LoVo (cell line): ENCODE measurements at places on chromosomes 13 and 19.

DNA sequence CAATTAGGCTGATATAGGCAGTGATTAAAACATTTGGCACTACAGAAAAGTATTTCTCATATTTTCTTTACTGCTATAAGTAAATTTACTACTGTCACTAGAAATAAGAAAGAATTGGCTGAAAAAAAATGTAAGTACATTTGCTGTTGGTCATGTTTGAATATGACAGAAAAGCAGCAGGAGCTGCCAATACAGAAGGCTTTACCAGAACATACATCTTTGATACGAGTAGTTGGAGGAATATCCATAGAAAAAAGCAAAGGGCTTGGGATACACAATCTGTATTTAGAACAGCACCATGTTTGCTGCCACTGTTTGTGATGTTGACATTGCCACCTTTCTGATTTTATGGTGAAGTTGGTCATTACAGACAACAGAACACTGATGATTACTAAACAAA, 21.6 kb downstream of the PCDH9 start:
- no peak for DNase-seq

DNA sequence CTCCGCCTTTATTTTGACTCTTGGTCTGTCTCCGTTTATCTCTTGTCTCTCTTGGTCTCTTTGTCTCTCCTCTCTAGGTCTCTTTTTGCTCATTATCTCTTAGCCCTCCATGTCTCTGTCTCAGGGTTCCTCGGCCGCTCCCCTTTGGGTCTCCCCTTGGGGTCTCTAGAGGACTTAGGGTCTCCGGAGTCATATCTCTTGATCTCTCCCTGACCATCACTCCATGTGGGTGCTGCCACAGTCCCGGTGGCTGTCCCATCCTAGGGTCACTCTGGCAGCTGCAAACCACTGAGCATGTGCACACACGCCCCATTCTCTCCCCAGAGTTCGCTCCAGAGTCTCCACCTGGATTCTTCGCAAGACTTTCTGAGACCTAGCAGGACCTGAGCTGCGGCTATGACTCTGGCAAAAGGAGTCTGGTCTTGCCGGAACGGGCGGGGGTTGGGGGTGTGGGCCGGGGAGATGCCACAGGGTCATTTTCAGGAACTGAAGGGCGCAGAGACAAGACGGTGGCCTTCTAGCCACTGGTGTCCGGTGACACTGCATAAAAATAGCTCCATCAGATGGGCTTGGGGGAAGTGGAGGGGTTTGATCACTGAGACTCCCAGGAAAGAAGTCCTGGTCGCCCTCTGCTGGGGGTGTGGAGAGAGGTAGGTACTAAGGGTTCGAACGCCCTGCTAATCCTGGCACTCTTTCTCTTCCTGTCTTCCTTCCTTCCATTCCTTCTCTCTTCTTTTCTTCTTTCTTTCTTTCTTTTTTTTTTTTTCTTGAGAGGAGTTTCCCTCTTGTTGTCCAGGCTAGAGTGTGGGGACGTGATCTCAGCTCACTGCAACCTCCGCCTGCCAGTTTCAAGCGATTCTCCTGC, 1.2 kb upstream of the KCNA7 start:
- no peak for DNase-seq

DNA sequence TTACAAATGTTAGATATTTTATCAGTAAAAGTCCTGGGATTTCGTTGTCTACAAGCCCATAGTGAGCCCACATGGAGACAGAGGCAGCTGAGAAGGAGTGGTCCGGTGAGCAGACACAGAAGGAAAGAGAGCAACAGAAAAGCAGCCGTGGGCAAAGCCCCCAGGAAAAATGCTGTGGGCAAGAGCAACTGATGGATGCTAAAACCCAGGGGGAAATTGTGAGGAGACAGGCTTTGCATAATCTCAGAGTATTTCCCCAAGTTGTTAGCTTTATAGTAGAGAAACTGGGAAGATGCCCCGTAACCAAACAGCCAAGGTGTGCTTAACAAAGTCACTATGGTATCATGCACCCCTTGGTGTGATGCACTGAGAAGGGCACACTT, 35.1 kb downstream of the GJA3 start:
- no peak for DNase-seq

GRCh38 chr19:37654629-37655300, 500 bp downstream of the ZFP30 start:
- DNase-seq: no peak

DNA sequence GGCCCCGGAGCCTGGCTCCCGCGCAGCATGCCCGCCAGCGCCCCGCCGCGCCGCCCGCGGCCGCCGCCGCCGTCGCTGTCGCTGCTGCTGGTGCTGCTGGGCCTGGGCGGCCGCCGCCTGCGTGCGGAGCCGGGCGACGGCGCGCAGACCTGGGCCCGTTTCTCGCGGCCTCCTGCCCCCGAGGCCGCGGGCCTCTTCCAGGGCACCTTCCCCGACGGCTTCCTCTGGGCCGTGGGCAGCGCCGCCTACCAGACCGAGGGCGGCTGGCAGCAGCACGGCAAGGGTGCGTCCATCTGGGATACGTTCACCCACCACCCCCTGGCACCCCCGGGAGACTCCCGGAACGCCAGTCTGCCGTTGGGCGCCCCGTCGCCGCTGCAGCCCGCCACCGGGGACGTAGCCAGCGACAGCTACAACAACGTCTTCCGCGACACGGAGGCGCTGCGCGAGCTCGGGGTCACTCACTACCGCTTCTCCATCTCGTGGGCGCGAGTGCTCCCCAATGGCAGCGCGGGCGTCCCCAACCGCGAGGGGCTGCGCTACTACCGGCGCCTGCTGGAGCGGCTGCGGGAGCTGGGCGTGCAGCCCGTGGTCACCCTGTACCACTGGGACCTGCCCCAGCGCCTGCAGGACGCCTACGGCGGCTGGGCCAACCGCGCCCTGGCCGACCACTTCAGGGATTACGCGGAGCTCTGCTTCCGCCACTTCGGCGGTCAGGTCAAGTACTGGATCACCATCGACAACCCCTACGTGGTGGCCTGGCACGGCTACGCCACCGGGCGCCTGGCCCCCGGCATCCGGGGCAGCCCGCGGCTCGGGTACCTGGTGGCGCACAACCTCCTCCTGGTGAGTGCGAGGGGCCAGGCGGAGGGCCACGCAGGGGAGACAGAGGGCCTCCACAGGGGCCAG, at the start of gene KL:
Gene KL, plus strand, starts transcription at position 10 of the 909 bp plus-strand sequence. Its CDS starts 18 bp downstream, at position 28.
- DNase-seq: no peak

DNA sequence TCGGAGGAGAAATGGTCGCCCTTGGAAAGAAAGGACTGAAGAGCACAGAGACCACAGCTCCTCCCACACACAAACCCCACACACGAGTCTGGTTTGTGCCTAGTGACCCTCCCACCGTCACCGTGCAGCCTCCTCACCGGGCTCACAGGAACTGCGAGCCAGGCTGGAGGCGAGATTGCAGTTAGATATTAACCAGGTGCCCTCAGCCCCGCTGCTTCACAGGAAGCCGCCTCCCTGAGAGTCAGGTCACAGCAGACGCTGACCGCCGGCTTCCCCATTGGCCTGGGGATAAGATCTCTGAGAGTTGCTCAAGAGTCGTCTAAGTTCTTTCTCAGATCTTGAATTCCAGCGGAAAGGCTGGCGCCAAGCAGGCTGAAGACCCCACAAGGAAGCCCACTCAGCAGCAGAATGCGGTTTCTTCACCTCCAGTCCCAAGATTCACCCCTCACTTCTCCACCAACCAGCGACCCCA, 870 bp downstream of the ZNF44 start:
- peak; percentile 86 for DNase-seq

- peak; percentile 81 for DNase-seq
Observed at GRCh38 chr13:31538067-31539042, 201.0 kb upstream of the RXFP2 start.

DNA sequence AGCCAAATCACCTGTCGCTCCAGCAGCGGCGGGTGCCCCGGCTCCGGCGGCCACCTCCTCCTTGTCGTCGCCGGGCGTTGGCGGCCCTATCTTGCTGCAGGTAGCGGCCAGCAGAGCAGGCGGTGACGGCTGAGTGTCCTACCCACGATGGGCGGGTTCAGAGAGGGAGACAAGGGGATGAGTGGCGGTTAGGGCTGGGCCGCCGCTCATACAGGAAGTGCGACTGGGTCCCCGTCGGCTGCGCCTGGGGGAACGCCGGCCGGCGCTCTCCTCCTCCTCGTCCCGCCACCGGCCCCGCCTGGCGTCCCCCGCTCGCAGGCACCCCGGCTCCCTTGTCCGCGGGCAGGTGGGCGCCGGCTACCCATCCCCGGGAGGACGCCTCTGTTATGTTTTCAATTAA, 1692.0 kb downstream of the SLITRK5 start:
- no peak for DNase-seq

DNA sequence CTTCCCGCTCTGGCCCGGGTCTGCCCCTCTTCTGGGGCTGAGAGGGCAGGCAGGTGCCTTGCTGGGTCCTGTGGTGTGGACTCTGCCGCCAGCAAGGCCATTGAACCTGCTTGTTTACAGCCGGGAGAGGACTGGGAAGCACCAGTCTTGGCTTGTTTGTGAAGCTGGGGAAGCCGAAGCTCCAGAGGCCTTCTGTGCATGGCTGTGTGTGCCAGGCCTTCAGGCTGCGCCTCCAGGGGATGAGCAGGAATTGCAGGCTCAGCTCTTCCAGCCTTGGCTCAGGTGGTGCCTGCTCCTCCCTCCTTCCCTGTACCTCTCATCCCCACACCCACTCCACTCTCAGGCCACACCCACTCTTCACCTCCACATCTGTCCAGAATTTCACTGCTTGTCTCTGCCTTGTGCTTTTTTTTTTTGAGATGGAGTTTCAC, 17.5 kb downstream of the NDUFB7 start:
- no peak for DNase-seq

DNA sequence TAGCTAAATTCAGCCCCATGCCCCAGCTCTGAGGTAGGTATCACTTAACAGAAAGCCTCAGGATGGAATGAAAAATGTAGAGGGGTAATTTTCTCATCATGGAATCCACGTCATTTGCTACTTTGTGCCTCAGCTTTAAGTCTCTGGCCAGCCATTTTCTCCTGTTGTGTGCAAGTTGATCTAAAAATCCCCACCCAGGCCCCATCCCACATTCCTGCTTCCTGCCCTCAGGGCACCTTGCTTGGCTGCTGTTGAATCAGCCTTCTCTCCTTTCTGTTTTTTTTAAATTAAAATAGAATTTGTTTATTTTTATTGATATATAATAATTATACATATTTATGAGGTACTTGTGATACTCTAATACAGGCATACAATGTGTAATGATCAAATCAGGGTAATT, 179.9 kb upstream of the TSHZ3 start:
- no peak for DNase-seq

DNA sequence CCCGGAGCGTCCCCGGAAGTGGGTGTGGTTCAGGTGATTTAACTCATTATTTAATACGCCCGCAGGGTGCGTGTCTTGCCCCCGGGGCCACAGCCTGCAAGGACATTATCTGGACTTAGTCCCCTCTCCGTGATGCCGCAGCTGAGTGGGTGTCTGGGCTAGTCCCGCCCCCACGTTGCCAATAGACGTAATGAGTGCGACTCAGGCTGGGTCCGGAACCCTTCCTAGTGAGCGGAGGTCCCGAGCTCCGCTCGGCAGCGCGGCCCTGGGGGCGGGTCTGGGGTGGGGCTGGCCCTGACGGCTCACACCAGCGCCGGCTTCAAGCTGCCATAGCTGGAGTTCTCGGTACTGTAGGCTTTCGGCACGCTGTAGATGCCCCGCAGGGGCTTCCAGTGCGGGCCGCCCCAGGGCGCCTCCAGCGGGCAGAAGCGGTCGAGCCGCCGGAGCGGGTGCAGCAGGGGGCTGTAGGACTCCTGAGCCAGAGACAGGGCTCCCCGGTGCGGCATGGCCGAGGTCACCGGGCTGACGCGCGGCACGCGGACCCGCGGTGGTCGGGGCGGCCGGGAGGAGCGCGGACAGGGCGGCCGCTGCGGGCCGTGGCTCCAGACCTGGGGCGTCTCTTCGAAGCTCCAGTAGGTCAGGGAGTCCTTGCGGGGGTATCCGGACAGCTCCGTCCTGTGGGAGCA, 918 bp upstream of the LHB start:
- DNase-seq: peak; percentile 63

DNA sequence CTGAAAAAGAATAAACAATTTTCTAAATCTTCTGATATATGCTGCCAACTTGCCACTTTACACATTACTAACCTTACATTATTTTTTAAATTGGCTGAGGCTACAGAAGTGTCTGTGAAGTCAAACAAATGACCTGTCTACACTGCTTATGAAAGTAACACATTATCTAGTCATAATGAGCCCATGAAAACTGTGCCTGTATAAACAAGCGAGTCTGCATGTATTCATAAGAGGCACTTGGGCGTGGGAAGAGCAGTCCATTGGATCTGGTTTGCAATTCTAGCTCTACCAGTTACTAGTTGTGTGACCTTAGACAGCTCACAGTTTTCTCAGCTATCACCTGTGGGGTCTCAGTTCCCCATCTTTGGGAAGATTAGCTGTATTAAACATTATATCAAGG, 3.1 kb downstream of the VPS36 start:
- no peak for DNase-seq

DNA sequence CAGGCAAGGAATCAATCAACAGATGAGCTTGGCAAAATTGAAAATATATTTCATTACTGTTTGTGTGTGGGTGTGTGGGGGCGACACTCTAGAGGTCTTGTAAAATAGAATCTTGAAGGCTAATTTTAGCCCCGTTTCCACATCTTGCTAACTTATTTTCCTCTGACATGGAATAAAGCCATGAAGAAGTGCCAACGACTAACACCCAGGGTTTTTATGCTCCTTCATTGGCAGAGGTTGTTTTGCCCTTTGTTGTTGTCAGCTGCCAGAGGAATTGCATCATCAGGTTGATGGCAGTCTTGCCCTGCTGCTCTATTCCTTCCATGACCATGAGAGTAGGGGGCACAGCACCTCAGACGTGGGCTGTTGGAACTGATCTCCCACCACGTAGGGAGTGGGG, 30.6 kb upstream of the FAM216B start:
- DNase-seq: no peak

- DNase-seq: no peak
Observed at GRCh38 chr19:33777753-33778088, 18.9 kb upstream of the KCTD15 start.

DNA sequence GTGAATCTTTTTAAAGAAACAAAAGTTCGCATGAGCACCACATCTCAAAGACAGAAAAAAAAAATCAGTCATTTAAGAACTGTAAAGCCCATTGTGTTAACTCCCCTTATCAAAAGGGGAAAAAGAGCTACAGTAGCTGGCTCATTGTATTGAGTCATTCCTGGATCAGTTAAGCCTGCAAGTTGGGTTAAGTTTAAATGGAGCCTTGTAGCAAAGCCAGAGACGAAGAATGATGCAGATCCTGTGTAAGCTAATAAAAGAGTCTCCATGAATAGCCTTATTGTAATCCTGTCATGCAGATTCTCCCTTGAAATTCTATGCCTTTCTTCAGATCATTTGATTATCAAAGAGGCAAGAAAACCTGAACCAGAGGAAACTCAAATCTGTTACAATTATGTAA, 83.8 kb downstream of the CRYL1 start:
- peak; percentile 6 for DNase-seq

- no peak for DNase-seq
Observed at GRCh38 chr13:109611912-109612691, 174.3 kb downstream of the IRS2 start.

- peak; percentile 86 for DNase-seq
Observed at GRCh38 chr19:13849991-13850909, 26.7 kb upstream of the NANOS3 start.
